Cardiac muscle cell (in vitro differentiated cells and primary cell): ENCODE measurements at places on chromosomes 2 and 18.
A peak's percentile ranks its signal among the peaks of the same experiment; 100 is the strongest.

DNA sequence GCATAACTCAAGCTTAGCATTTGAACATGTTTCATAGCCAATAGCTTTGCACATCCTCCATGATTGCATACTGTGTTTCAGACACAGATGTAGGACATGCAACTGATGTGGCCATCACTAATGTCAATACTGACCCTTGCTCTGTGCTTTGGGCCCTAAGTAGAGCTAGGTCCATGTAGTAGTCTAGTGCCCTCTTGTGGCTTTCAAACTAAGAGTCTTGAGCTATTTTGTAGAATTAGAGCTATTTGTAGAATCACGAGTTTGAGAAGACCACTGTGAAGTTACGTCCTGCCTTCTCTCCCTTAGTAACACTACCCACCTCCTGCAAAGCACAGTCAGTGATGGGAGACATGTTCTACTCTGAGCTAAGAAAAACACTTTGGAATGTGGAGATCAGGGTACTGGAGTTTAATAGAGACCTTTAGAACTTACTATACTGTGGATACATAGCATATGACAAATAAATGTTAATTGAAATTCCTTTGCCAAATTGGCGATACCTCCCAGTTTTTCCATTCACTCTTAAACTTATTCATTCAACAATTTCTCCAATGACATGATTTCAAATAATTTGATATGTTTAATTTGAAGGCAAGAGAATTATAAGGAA is 306.5 kb upstream of the TNP1 start:
- peak; percentile 70 for DNase-seq

DNA sequence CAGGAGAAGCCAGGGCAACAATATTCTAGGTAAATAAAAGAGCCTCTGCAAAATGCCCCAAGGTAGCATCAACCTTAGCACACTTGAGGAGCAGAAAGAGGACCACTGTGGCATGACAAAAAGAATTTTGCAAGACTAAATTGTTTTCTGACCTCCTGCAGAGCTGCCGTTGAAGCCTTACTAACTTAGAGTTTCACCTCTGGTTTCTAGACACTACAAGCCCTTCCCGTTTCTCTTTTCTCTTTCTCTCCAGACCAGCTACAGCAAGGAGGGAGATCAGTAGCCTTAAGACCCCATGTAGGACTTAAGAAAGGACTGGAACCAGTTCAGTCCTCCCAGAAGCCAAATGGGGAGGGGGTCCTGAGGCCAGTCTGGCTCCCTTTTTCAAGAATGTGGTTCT is 73.3 kb upstream of the SP3 start:
- DNase-seq: no peak

GRCh38 chr2:85503168-85503850 is 35.7 kb upstream of the MAT2A start:
- DNase-seq: no peak

DNA sequence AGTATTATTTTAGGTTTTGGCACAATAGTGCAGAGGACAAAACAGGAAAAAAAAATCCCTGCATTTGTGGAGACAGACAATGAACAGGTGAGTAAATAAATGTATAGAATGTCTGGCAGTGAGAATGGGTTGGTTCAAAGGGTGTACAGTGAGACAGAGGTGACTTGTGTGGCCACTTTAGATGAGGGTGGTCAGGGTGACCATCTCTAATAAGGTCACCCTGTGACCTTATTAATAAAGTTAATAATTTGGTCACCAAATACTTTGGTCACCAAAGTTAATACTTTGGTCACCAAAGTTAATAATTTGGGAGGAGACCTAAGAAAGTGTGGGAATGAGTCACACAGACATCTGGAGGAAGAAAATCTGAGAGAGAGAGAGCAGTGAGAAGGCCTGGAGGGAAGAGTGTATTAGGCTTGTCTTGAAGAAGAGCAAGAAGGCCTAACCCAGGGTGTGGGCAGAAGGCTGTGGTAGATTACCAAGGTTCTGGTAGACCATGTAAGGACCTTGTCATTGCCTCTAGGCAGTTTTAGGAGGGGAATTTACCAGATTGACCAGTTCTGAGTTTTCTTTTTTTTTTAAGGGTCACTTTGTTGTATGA is 1368.4 kb upstream of the CELF4 start:
- DNase-seq: no peak

DNA sequence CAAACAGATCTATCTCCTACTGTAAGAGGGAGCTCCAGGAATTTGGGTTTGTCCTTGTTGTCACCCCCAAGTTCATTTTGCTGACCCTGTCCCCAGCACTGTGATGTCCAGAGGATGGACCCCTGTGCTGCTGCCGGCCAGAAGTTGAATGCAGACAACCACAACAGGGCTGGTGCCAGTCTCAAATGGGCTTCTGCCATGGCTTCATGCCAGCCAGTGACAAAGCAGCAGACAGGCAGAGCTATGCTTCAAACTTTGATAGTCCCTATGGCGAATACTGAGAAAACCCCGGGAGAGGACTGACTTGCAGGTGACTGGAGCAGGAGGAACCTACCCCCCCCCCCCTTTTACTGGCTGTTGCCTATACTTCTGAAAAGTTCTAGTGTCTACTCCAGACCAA is 3.2 kb downstream of the SMAD7 start:
- DNase-seq: no peak

GRCh38 chr18:10688766-10689165 is 162.9 kb downstream of the NAPG start:
- DNase-seq: no peak

DNA sequence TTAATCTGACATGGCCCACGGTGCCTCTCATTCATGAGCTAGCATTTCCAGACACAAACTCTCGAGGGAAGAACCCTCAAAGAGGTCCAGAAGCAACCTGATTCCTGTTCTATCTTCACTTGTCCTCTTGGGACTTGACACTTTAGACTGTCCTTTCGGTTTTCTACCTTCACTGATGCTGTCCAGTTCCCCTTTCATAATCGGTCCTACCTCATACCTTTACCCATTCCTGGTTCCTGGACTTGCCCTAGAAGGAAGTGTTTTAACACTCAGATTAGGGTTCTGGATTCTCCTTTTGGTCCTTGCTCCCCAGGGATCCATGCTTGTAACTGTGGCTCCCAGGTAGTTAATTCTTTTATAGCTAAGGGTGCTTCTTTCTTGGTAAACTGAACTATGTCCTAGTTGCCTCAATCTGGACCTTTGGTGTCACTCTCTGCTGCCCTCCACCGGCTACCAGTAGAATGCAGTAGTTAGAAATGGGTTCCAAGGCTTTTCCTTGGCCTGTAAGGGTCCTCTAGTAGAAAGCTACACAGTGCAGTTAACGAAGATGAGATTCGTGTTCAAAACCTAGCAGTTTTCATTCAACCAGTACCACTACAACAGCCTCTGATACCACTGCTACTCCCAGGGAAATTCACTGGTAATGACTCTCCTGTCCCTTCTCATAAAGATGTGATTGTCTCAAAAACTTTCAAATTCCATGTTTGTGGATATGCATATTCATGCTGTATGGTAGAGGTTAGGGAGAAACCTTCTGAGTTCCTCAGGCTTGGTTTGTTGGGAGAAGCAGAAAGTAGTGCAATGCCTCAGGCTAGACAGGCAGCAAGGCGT is 178.1 kb upstream of the CYP26B1 start:
- DNase-seq: peak; percentile 16

GRCh38 chr2:231513746-231514224 is 16.5 kb downstream of the NMUR1 start:
- DNase-seq: no peak

DNA sequence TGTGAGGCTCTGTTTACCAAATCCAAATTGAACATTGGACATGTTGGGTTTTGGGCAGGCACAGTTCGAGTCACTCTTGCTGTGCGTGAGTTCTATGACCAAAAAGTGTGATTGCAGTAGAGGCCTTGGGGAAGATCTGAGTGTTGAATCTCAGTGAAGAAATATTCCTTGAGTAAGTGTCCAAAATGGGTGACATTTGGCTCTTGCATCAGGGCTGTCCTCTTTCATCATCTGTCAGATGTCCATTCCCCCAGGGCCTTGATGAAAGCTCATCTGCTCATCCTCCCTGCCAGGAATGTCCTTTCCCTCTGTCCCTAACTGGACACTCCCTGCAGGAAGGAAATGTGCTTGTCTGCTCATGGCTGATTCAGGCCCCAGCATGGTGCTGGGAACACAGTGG is 6.4 kb upstream of the SFTPB start:
- DNase-seq: no peak

DNA sequence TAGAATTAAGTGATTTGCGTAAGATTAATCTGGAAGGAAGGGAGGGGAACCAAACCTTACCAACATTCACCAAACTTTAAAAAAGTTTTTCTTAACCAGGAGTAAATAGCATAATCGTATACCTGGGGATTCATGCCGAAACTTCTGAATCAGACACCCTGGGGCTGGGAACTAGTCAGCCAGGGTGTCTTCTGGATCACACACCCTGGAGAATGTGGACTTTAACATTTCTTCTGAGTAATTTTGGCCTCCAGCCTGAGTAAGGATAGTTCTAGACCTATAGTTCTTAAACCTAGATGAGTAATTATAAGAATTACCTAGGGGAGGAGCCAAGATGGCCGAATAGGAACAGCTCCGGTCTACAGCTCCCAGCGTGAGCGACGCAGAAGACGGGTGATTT is 44.1 kb upstream of the MEIS1 start:
- DNase-seq: no peak

GRCh38 chr2:137942833-137943677 is 21.2 kb upstream of the HNMT start:
- DNase-seq: no peak

DNA sequence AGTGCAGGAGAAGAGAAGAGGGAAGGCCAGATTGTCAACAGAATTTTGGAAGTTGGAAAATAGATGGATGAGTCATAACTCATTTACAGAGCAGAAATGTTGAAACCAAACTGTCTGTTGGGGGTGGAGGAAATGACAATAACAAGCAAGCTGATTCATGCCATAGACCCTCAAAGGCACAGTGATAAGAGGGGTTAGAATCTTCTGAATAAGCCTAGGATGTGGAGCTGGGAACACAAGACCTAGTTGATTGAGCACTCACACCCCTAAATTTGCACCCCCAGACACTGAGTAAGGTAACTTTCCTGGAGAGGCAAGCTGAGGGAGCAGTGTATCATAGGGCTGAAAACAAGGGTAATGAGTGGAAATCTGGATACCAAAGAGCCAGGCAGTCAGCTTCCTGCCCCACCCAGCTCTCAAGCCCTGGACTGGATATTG is 141.4 kb downstream of the SCG2 start:
- peak; percentile 75 for DNase-seq

GRCh38 chr18:51568151-51568550 is 370.7 kb upstream of the MEX3C start:
- no peak for DNase-seq

GRCh38 chr2:142585785-142586184 is 291.7 kb upstream of the KYNU start:
- no peak for DNase-seq

- DNase-seq: no peak
Measured at GRCh38 chr2:12890066-12890465, 173.3 kb downstream of the TRIB2 start.

DNA sequence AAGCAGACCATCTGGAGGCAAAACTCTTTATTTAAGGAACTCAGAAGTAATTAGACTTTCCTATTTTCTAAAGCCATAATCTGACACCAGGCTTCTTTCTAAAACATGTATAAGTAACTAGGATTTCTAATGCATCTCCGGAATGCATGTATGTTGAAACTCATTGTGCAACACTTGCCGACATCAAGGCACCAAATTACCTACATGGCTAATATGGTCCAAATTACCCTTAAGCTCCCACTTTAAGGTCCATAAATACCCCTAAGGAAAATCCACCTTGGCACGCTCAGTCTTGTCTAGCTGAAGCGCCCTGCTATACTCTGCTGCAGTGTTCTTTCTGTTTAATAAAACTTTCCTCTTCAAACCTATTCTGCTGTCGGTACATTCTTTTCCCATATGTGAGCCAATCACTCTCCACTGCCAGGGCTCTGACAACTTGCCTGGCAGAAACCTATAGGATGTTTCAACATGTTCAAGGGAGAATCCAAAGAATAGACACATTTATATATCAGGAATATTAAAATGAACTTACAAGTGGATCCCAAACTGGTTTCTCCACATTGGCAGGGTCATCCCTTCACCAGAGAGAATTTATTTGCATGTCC is 171.9 kb downstream of the GALNT1 start:
- no peak for DNase-seq

DNA sequence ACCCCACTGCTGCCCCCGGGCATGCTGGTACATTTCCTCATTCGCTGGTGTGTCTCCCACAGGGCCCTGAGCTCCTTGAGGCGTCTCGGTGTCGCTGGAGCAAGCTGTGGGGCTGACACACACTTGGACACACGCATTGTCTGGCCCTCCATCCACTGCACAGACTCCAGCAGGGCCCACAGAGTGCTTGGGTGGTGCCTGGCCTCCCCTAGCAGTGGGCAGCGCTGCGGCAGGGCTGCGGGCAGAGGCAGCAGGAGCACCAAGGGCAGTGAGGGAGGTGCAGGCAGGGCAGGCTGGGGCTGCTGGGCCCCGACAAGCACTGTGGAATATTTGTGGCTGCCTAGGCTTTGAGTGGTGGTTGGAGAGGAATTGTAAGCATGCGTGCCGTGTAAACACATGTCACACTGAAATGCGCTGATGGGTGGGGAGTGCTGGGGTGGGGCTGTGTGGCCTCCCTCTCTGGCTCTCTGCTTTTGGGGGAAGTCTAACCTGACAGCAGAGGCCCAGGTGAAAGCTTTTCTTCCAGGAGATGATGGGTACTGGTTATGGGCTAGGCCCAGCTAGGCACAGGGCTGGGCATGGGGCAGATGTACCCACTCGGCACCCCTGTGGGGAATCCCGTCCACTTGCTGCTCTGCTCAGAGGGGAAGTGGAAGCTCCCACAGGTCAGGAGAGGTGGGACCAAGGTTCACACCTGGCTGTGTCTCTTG is 55.5 kb upstream of the HS6ST1 start:
- DNase-seq: peak; percentile 77

DNA sequence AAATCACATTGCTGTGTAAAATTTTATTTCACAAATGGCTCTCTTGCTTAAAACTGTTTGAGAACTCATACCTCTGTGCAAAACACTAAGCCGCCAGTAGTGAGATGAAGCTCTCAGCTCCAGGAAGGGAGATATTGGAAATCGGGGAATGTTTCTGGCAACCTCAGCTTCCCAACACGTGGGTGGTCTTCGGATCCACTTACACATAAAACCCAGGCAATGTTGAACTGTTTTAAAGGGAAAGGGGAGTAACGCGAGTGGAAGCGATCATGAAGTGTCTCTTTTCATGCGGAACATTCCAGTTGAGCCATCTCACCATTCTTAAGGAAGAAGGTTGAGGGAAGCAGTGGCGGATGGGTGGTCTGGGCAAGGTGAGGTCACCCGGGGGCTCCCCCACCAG is 136.8 kb downstream of the ASB1 start:
- no peak for DNase-seq

- peak; percentile 39 for DNase-seq
Measured at GRCh38 chr2:25127646-25128045, 40.7 kb downstream of the POMC start.

GRCh38 chr2:36582951-36583350 is 15.0 kb downstream of the FEZ2 start:
- DNase-seq: no peak

- no peak for DNase-seq
Measured at GRCh38 chr18:55470826-55471225, 117.2 kb downstream of the TCF4 start.

- peak; percentile 32 for DNase-seq
Measured at GRCh38 chr18:75548353-75548905, 120.9 kb upstream of the SMIM21 start.
